ENCODE measurements at places on chromosomes 6 and 20. TPM values are rescaled to one million over a fixed set of nuclear protein-coding genes. Genes with fewer than 3 reads are reported as not detected.
A peak's percentile ranks its signal among the peaks of the same experiment; 100 is the strongest.

GRCh38 chr6:29631209-29631810 is 1.7 kb downstream of the GABBR1 start:
- H3K4me3 ChIP-seq: peak overlapping the region; percentile 74
- no peaks in the 10 kb centered on the region for H3K36me3 ChIP-seq
- H3K27ac ChIP-seq: no peak overlapping the region
- H3K4me1 ChIP-seq: peaks cover 25% of the 10 kb centered on the region
- no peak for DNase-seq

GRCh38 chr6:120826253-120826652 is 508.0 kb downstream of the TBC1D32 start:
- no peaks in the 10 kb centered on the region for H3K27me3 ChIP-seq
- no peaks in the 10 kb centered on the region for H3K4me1 ChIP-seq
- no peak overlapping the region for H3K4me3 ChIP-seq

DNA sequence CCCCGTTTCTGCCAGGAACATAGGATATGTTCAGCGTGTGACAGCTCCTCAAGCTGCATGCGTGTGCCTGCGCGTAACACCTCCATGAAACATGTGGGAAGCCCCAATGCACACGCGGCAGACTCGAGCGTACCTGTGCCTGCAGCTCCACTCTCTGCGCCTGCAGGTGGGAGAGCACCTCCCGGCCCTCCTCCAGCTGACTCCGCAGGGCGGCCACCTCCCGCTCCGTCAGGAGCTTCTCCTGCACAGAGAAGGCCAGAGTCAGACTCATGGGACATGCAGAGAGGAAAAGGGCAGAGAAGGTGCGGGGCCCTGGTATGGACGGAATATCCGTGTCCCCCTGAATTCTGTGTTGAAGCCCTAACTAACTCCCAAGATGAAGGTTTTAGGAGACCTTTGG is 22.4 kb downstream of the BFSP1 start:
- H3K27ac ChIP-seq: no peak overlapping the region
- no peaks in the 10 kb centered on the region for H3K27me3 ChIP-seq
- H3K36me3 ChIP-seq: no peaks in the 10 kb centered on the region
- no peak for DNase-seq
- peaks cover 8% of the 10 kb centered on the region for H3K4me1 ChIP-seq

DNA sequence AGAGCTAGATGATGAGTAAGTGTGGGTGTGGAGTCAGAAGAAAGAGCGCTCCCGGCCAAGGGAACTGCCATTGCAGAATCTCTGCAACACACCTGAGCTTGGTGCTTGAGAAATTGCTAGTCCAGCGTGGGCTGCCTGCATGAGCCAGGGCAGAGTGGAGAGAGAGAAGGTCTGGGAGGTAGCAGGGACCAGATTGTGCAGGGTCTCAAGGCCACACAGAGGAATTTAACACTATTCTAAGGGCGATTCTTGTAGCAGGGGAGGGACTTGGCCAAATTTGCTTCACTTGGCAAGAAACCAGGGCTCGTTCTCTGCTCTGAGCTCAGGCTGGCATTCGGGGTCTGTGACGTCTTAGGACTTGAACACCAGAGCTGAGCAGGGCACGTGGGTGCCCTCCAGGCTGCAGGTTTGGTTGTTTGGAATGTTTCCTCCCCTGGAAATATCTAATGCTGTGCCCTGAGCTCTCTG is 53.5 kb downstream of the BCAS4 start:
- peak; percentile 78 for DNase-seq
- H3K36me3 ChIP-seq: no peaks in the 10 kb centered on the region
- no peaks in the 10 kb centered on the region for H3K27me3 ChIP-seq
- peaks cover 8% of the 10 kb centered on the region for H3K4me1 ChIP-seq
- H3K27ac ChIP-seq: no peak overlapping the region

DNA sequence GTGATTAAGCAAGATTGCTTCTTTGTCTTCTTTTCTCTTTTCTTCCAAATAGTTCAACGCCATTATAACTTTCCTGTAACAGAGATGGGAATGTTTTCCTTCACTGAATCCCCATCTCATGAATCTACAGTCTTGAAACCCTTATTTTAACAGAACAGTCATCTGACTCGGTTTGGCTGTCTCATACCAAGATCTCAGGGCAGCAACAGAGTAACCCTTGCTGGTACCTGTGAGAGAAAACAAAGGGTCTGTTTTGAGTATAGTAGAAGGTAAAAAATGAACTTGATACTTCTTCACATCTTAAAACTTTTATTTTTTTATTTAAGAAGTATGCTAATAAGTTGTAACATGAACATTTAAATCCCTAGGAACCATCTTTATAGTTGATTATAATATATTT is 19.6 kb upstream of the DSE start:
- no peak overlapping the region for H3K27ac ChIP-seq
- H3K4me3 ChIP-seq: no peak overlapping the region
- no peaks in the 10 kb centered on the region for H3K36me3 ChIP-seq
- no peaks in the 10 kb centered on the region for H3K27me3 ChIP-seq
- no peaks in the 10 kb centered on the region for H3K4me1 ChIP-seq

DNA sequence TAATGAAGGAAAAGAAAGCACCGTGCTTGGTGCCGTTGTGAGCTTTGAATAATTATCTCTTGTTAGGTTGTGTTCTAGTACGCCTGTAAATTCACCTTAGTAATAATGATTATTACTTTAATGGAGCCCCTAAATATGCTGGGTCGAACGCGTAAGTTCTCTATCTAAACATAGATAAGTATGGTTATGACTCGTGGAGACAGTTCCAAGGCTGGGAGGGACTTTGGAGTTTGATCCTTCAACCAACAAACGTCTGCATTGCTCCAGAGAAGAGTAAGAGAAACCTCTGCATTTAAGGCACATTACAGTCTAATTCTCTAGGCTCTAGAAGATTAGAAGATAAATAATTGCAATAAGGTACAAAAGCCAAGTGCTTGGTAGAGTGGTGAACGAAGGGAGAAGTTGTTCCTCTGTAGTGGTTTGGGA is 514 bp downstream of the ACOT13 start:
- no peak overlapping the region for H3K4me3 ChIP-seq
- H3K36me3 ChIP-seq: no peaks in the 10 kb centered on the region
- no peaks in the 10 kb centered on the region for H3K4me1 ChIP-seq

DNA sequence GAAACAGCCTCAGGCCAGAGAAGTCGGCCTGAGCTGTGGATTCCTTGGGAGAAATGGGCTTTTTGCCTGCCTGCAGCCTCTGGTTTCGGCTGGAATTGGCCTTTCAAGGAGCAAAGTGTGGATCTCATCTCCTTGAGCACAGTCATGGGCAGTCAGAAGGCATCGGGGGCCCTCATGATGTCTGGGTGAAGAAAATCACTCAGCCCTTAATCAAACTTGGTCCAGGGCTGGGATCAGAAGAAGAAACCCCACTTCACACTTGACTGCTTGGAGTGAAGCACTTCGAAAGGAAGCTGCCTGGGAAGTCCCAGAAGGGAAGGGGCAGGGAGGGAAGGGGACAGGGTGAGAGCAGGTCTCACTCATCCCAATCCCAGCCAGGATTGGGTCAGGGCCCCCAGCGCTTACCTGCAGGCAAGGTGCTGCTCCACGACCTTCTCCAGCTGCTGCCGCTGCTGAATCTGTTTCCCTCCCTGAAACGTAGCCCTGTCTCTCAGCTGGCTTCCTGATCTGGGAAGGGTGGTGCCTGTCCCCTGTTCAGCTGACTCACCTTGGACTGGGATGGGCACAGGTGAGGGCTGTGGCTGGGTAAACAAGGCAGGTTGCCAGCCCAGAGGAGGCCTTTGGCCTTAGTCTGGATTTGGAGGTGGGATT is at the start of gene SDCBP2:
SDCBP2 (minus strand) TSS at position 460 of the 651 bp plus-strand sequence. CDS start 8,723 bp downstream, outside the sequence.
- no peaks in the 10 kb centered on the region for H3K36me3 ChIP-seq
- no peaks in the 10 kb centered on the region for H3K27me3 ChIP-seq
- no peak within 1 kb of the TSS for H3K4me3 ChIP-seq
- peaks cover 24% of the 10 kb centered on the region for H3K4me1 ChIP-seq
- peak within 1 kb of the TSS; percentile 99 for H3K27ac ChIP-seq

GRCh38 chr6:150697515-150697914 is 97.8 kb downstream of the PLEKHG1 start:
- no peaks in the 10 kb centered on the region for H3K36me3 ChIP-seq
- H3K27me3 ChIP-seq: no peaks in the 10 kb centered on the region
- no peaks in the 10 kb centered on the region for H3K4me1 ChIP-seq
- H3K27ac ChIP-seq: no peak overlapping the region
- no peak overlapping the region for H3K4me3 ChIP-seq

DNA sequence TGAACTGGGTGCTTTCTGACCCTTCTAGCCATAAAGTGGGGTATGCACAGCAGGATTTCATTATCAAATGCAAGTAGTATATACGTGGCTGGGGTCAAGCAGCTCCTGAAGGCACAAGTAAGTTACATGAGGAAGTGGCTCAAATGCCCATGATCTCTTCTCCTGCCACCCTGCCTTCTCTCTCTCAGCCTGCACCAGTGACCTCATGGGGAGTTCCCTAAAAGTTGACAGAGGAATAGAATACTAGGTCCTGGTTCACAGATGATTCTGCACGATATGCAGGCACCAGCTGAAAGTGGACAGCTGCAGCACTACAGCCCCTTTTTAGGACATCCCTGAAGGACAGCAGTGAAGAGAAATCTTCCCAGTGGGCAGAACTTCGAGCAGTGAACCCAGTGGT is 282.0 kb downstream of the BCKDHB start:
- H3K4me3 ChIP-seq: no peak overlapping the region
- no peaks in the 10 kb centered on the region for H3K27me3 ChIP-seq
- no peak for DNase-seq
- H3K36me3 ChIP-seq: no peaks in the 10 kb centered on the region
- no peaks in the 10 kb centered on the region for H3K4me1 ChIP-seq
- no peak overlapping the region for H3K27ac ChIP-seq

DNA sequence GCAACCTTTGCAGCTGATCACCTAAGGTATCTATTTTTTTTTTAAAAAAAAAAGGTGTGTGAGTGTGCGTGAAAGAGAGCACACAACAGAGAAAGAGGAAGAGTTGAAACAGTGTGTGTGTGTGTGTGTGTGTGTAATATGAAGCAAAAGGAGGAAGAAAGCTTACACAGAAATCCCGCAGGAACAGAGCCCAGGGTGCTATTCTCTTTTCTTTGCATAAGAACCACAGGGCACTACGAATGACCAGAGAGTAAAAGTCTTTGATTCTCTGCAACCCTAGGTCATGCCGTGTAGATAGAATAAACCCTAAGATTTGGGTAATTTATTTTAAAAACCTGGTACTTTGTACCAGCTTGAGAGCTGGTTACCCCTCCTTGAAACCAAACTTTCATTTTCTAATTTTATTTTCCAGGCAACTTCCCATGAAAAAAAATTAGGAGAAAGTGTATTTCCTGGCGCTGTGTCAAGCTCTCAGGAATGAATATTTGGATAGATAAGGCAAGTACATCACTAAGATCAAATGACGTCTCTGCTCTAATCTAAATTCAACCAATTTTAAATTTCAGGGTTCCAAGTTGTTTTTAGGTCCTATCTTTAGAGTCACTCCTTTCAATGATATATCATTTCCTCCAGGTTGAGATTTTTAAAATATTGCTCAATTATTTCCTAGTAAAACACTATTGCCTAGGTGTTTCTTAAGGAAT is 47.9 kb upstream of the ID4 start:
- no peaks in the 10 kb centered on the region for H3K36me3 ChIP-seq
- H3K27ac ChIP-seq: no peak overlapping the region
- DNase-seq: no peak
- H3K4me3 ChIP-seq: no peak overlapping the region
- H3K27me3 ChIP-seq: peaks cover 4% of the 10 kb centered on the region

GRCh38 chr20:4846821-4847220 is 125.1 kb downstream of the PRND start:
- H3K36me3 ChIP-seq: no peaks in the 10 kb centered on the region
- DNase-seq: no peak
- no peak overlapping the region for H3K4me3 ChIP-seq
- H3K27ac ChIP-seq: no peak overlapping the region
- H3K27me3 ChIP-seq: no peaks in the 10 kb centered on the region
- H3K4me1 ChIP-seq: no peaks in the 10 kb centered on the region

DNA sequence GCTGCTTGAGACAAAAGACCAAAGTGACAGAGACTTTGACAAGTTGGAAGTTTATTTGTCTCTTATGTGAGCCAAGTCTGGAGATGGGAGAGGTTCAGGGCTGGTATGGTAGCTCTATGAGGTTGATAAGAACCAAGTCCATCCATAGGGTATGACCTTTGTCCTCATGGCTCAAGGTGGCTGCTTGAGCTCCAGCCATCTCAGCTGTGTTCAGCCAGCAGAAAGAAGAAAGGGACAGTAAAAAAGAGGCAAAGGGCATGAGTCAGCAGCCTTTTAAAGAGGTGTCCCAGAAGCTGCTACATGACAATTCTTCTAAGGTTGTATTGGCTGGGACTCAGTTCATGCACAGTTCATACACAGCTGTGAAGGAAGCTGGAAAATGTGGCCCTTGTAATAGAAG is 49.0 kb downstream of the CD40 start:
- no peaks in the 10 kb centered on the region for H3K27me3 ChIP-seq
- H3K27ac ChIP-seq: no peak overlapping the region
- no peaks in the 10 kb centered on the region for H3K4me1 ChIP-seq
- no peak for DNase-seq
- no peaks in the 10 kb centered on the region for H3K36me3 ChIP-seq

DNA sequence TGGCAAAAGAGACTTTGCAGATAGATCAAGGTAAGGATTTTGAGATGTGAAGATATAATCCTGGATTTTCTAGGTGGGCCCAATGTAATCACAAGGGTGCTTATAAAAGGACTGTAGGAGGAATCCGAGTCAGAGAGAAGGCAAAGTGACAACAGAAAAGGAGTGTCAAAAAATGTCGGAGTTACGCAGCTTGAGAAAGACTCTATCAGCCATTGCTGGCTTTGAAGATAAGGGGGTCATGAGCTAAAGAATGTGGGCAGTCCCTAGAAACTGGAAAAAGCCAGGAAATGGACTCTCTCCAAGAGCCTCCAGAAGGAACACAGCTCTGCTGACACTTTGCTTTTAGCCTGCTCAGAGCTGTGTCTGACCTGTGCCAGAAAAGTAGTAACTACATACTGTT is 8.7 kb upstream of the RWDD1 start:
- no peak for DNase-seq
- no peak overlapping the region for H3K4me3 ChIP-seq
- H3K4me1 ChIP-seq: no peaks in the 10 kb centered on the region
- H3K27me3 ChIP-seq: no peaks in the 10 kb centered on the region

DNA sequence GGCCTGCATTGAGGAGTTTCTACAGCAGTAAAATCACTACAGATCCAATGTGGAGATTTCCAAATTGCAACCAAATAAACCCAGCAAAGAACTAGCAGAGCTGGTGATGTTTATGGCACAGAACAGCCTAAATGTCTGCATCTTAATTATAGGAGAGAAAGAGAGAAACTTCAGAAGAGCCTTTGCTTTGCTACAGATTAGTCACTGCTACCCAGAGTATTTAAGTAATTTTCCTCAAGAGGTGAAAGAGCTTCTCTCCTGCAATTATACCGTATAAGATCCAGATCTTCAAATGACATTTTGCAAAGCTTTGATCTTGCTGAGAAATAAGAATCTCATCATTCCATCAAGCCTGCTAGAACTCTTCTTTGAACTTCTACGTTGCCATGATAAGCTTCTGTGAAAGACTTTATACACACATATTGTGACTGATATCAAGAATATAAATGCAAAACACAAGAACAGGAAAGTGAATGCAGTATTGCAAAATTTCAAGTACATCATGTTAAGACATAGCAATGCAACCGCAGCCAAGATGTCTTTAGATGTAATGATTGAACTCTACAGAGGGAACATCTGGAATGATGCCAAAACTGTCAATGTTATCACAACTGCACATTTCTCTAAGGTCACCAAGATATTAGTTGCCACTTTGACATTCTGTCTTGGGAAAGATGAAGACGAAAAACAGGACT is 48.0 kb downstream of the MKKS start:
- DNase-seq: no peak
- no peaks in the 10 kb centered on the region for H3K4me1 ChIP-seq
- H3K27ac ChIP-seq: no peak overlapping the region
- H3K27me3 ChIP-seq: no peaks in the 10 kb centered on the region
- no peaks in the 10 kb centered on the region for H3K36me3 ChIP-seq

C6orf132 gene
- 4.7 TPM for total RNA-seq

WFDC2 gene
- total RNA-seq: 0.33 TPM

SDC4 gene
- total RNA-seq: 92.4 TPM

CHMP4B gene
- 126 TPM for total RNA-seq

DNAH8 gene
- not detected for total RNA-seq

RNF217 gene
- 23.0 TPM for total RNA-seq

MUC21 gene
- total RNA-seq: not detected

TRIM40 gene
- not detected for total RNA-seq

All from adrenal gland (tissue), 19 donors.